Activated CD4-positive, alpha-beta T cell treated with anti-CD3 and anti-CD28 coated beads, Interleukin-2, amount 50 U/mL, for 1 hour (primary cell): ENCODE measurements at places on chromosomes 16 and 17.
A peak's percentile ranks its signal among the peaks of the same experiment; 100 is the strongest.

DNA sequence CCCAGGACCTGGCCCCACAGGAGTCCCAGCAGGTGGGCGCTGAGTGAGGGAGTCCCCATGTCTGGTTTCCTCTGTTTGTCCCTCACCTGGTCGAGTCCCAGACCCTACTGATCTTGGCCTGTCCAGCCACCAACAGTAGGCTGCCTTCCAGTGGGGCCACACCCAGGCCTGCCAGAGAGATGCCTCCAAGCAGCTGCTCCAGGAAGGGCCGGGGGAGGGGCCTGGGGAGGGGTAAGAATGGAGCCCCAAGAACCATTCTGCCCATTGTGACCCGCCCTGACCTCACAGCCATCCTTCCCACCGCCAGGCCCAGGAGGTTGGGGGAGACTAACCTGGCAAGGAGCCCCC lies 736 bp downstream of the SPATA20 start:
- no peak for DNase-seq

DNA sequence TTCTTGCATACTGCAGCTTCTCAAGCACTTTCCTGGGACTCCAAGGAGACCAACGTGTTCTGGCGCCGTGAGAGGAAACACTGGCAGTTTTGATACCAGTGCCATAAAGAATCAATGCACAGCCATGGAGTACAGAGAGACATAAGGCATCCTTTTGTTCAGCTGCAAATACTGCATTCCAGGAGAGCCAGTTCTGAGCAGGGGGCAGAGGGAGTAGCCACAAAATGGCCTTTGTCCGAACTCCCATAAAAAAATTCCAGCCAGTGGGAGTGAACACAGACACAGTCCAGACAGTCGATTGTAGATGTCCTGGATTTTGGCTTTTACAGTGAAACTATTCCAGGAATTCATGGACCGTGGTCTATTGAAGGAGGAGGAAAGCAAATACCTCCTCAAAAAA lies 36.2 kb upstream of the TEKT3 start:
- no peak for DNase-seq

GRCh38 chr16:80007231-80007630 lies 406.7 kb upstream of the MAF start:
- DNase-seq = no peak

DNA sequence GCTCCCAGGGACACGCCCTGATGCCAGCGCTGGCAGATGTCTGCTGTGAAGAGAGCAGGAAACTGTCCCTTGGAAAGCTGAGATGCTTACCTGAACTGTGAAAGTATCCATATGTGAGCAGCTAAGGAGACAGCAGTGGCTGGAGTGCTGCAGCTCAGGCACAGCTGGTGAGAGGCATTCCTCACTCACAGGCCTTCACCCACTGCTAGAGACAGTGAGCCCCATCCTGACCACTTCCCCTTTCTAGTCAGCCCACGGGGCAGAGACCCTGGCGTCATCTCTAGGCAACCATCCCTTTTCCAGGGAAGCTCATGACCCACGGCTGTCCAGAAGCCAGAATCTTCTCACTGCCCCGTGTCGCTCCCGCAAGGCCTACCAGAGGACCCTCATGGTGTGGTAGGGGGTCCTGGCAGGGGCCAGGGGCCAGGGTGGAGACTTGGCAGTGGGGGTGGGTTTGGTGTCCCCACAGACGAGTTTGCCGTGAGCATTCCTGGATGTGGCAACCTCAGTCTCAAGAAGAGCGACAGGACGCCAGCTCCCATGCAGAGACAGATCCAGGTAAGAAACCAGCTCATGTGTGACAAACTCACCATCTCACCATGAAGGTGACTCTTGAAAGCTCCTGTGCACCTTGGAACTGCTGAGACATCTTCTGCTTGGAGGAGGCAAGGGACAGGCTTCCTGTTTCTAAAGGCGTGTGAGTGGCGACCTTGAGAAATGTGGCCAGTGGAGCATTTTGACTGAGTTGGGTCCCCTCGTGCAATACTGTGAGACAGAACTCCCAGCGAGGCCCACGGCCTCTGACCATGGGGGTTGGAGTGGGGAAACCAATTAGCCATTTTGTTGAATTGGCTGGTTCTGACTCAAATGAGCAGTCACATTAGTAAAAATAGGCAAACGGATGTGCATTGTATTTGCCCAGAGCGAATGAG lies at the start of gene SCIMP:
Gene SCIMP, minus strand, starts transcription at position 216 of the 932 bp plus-strand sequence. Its CDS starts 105 bp downstream, at position 111.
- no peak for DNase-seq

GRCh38 chr17:41588126-41588810 lies 1.6 kb upstream of the KRT14 start:
- DNase-seq = no peak

DNA sequence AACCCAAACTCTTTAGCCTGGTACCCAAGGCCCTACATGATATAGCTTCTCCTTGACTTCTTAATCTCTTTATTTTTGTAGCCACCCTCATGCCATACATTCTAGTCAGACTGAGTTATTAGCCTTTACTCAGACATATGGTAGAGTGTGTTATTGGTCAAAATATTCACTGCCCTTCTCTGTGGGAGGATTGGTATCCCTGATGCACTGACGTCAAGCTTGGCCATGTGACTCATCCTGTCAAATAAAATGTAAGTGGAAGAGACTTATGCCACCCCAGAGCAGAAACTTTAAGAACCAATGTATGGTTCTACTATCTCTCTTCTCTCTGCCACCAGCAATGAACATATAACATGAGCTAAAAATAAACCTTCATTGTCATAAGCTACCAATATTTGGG lies 12.2 kb upstream of the BEAN1 start:
- DNase-seq = no peak

GRCh38 chr16:5028950-5029475 lies 4.7 kb downstream of the NAGPA start:
- DNase-seq = no peak

DNA sequence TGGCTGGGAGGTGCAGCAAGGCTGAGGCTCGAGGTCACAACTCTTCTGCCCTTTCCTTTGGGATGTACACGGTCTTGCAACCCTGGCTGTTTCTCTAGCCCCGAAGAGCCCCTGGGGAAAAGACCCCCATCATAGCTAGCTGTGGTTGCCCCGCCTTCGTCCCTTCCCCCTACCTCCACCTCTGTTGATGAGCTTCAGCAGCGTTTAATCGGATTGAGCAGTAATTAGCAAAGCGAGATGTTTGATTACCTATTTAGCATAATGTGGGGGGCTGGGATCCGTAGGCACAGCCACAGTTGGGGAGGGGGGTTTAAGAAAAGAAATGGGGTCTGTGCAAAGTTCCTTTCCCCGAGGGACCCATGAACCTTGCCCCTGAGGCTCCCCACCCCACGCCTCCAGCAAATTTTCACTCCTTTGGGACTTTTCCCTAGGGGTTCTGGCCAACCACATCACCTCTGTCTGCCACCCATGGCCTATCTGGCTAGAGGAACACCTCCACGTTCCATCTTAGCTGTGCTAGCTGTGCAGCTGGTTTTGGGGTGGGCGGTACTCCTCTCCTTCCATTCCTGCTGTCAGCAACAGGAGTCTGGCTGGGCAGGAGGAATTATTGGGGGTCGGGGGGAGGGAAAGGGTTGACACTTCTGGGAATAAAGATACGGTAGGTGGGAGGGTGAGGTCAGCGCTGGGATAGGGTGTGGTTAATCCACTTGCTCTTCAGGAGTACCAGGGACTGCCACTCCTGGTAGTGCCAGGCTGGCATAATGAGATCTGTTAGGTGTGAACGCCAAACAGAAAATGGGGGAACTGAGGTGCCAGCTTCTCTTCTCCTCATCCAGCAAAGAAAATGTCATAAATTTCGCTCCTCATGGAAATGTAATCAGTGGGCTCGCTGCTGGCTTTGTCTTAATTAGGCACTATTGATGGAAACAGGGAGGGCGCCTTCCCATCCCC lies 1.3 kb upstream of the DNAH2 start:
- no peak for DNase-seq

DNA sequence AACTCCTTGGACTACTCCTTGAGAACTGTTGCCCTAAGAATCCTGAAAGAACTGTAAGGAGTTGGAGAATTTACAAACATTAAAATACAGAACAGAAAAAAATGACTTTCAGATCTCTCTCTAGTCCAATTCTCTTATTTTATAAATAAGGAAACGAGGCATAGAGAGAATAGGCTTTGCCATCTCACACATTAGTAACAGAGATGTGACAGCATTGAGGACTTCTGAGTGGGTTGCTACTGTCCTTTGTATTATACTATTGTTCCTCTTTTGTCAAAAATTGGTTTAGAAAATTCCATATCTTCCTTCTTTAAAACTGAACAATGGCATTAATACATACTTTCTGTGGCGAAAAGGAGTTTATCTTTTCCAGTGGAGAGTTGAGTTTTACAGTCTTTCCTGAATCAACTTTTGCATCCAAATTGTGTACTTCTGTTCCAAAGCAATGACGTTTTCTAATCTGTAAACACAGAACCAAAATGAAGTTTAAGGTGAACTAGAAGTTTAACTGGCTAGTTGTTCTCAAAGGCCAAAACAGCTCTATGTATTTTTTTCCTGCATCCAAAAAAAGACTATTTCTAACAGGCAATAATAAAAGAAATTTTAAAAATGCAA lies 16.5 kb downstream of the BRIP1 start:
- DNase-seq = no peak

GRCh38 chr16:76705892-76706291 lies 428.7 kb downstream of the CNTNAP4 start:
- DNase-seq = no peak

DNA sequence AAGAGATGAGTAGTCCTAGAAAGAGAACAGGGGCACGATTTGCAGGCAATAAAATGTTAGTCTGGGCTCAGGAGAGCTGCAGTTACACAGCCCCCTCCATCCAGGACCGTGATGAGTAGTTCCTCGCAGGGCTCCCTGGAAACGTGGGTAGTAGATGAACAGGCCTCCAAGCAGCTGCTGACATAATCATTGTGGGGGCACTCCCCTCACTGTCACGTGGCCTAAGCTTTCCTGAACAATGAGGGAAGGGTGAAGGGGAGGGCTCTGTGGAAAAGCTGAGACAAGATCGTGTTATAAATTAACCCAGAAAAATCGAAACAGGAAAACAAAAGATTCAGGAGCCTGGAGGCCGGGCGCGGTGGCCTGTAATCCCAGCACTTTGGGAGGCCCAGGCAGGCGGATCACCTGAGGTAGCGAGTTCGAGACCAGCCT lies 1.3 kb upstream of the PER1 start:
- DNase-seq = no peak

GRCh38 chr17:27849474-27850185 lies 43.5 kb downstream of the LYRM9 start:
- DNase-seq = no peak

DNA sequence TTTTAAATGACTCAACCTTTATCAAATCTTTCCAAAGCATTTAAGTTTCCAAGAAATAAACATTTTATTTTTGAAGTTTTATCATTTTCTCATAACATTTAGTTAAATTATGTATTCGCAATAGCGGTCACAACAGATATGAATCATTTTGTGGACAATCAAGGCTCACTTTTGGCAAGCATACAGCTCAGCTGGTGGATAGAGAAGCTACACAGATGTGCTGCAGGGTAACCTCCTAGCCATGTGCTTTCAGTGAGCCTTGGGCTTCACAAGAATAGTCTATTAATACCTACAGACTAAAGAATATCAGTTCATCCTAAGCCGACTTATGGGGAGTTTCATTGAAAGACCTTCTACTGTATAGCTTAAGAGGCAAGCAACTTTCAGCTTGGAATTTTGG lies 144.8 kb downstream of the MRTFB start:
- DNase-seq = no peak

DNA sequence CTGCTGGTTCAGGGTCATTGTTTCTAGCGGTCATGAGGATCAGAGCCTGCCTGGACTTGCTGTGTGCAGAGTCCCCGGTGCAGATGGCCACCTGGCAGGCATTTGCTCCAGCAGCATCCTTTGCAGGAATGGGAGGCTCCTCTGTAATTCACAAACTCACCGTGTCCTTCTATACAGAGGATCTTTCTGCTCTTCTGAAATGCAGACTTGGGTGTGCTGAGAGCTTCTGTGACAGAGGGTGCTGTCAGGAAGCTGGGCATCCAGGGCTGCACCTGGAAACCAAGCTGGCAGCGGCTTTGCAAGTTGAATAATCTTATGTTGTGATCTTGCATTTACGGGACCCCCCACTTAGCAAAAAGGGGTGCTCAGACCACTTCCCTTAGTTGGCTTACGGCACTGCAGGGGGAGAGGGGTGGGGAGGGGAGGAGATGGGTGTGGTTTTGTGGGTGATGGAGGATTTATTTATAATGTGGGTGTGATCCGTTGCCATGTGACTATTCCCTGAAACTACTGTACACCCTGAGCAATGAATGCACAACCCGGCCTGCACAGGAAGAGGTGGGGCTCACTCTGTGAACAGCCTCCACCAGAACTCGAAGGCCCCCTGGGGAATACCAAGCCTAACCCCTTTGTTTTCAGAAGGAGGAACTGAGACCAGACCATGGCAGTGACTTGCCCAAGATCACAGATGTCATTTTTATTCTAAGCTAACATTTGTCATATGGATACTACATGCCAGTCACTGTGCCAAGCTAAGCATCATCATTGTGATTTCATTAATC lies 178.3 kb downstream of the PRKCB start:
- DNase-seq = peak; percentile 35

- DNase-seq = no peak
Measured at GRCh38 chr17:78131172-78132083, 857 bp downstream of the TMC8 start.

- DNase-seq = peak; percentile 83
Measured at GRCh38 chr16:57519796-57520360, 16.5 kb downstream of the CCDC102A start.

- no peak for DNase-seq
Measured at GRCh38 chr17:33055746-33056145, 64.1 kb downstream of the SPACA3 start.

- DNase-seq = no peak
Measured at GRCh38 chr16:28529124-28529523, 9.7 kb downstream of the NUPR1 start.

DNA sequence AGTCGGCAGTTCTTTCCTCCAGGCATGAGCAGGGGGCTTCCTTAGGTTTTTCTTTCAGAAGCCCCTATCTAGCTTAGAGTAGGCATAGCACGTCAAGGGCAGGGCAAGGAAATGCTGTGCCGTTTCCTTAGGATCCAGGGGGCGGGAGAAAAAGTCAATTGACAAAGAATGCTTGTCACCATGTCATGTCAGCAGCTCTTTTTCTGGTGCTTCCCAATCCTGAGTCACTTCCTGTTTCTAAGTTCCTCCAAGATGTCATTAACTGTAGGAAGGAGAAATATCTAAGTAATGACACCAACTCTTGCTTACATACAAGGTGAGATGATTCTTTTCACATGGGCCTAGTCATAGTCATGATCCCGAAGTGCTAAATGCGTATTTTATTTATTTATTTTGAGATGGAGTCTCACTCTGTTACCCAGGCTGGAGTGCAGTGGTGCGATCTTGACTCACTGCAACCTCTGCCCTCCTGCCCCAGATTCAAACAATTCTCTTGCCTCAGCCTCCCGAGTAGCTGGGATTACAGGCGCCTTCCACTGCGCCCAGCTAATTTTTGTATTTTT lies 35.2 kb downstream of the GJC1 start:
- no peak for DNase-seq

DNA sequence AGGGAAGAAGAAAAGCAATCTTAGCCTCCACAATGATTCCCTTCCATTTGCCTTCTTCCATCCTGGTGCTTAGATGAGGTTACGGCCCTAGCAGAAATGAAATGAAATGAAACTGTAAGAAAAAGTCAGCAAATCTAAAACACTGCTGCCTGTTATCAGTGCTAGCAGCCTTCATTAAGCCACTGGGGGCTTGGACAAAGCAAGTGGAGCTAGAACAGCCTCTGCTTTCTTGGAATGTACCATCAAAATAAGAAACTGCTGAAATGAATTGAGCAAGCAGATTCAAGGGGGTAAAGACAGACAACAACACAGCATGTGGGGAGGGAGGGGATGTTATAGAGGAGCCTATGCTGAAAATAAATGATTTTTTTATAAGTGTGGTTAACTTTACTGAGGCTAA lies 5.1 kb downstream of the ANKFN1 start:
- DNase-seq = no peak

GRCh38 chr17:82299452-82299851 lies 18.0 kb downstream of the CD7 start:
- DNase-seq = no peak
